Upper lobe of left lung (tissue), 6 donors: ENCODE measurements at places on chromosomes 11 and 22.

GRCh38 chr11:45369313-45369712 lies 83.2 kb upstream of the SYT13 start:
- DNase-seq, result no peak

- DNase-seq, result no peak
Observed at GRCh38 chr22:50361688-50362087, 18.6 kb downstream of the PPP6R2 start.

GRCh38 chr11:60594998-60595642 lies 79.9 kb downstream of the MS4A13 start:
- DNase-seq, result no peak

DNA sequence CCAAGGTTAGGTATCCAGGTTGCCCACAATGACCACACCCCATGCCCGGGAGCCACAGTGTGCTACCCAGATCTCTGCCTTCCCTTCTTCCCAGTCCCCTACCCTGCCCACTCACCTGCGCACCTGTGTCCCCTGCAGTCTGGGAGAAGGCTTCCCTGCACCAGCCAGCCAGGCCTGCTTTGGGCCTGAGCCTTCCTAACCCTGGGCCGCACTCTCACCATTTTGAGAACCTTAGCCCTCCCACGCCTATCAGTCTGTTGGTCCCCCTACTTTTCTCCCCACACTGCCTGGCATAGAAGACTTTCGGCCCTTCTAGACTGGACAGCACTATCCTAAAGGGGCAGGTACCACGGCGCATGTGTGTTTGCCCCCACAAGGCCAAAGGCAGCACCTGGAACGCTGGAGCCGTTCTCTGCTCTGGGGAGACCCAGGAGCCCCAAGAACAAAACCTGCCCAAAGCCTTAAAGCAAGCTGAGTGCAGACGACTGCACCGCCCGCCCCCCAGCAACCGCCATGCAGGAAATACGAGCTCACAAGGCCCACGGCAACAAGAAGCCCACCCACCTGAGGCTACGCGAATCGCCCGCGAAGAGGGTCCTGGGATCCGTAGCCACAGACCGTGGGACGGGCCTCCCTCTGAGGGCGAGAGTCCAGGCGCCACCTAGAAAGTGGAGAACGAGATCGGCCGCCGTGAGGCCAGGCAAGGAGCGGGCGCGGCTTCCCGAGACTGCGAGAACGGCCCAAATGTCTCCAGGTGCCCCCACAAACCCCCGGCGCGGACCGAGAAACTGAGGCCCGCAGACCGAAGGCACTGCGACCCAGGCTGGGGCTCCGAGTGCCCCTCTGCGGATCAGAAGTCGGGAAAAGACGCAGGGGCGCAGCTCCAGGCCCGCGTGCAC lies 546 bp downstream of the GNB1L start:
- peak; percentile 28 for DNase-seq

- DNase-seq, result no peak
Observed at GRCh38 chr22:28710576-28711191, 30.9 kb downstream of the CHEK2 start.

DNA sequence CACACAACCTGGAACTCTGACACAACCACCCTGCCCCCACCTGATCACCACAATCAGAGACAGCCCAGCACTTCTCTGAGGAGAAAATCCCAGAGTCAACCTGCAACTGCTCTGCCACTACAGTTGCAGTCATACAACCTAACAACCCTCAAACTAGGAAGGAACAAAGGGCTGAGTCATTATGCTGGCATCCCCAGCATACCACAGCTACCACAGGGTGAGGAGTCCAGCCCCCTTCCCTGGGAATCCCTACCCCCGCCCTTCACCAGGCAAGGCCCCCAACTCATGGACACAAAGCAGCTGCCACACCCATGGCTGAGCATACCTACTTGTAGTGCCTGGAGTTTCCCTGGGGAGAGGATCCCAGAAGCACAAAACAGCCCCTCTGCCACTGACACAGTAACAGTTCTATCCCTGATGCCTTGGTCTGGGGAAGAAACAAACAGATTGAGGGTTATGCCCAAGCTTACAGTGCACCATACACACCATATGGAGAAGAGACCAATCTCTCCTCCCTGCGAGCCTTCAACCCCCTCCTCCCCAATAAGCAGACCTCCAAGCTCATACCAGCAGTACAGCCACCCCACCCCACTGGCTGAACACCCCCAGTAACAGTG lies 68.5 kb upstream of the C11orf58 start:
- no peak for DNase-seq

GRCh38 chr22:50189849-50190181 lies 4.1 kb downstream of the TRABD start:
- no peak for DNase-seq

GRCh38 chr11:60367009-60367408 lies 11.3 kb upstream of the MS4A7 start:
- DNase-seq, result no peak

DNA sequence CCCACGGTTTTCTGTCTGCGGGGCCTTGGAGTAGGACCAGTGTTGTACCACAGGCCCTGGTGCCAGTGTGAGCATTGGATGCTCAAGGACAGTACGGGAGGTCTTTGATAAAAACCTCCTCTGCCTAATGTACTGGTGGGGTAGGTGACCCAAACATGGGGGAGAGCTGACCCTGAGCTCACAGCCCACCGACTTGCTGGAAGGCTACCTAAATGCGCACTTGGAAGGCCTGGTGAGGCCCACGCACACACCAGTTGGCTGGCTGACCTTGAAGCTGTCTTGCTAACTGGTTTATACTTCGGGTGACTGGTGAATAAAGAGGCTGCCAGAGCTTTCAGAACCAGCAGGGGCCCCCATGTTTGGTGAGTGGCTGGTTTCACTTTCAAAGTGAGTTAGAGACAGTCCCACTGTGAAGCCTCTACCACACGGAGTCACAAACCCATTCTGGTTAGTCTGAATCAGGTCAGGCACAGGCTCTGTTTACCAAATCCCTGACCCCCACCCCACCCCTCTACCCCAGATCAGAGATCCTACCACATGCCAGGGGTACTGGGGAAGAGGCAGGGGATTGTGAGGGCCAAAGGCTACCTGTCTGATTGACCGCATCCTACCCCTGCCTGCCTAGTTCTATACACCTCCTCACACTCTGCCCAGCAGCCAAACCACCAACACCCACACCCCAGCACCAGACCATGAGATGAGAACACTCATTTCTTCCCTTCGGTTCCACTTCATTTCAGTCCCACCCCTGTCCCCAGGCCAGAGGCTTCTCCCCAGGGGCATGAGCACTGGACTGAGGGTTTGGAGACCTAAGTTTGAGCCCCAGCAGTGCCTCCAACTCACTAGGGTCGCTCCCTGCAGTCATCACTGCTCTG lies 12.7 kb upstream of the IL2RB start:
- DNase-seq, result no peak

GRCh38 chr11:94089341-94089740 lies 39.3 kb upstream of the PANX1 start:
- no peak for DNase-seq

DNA sequence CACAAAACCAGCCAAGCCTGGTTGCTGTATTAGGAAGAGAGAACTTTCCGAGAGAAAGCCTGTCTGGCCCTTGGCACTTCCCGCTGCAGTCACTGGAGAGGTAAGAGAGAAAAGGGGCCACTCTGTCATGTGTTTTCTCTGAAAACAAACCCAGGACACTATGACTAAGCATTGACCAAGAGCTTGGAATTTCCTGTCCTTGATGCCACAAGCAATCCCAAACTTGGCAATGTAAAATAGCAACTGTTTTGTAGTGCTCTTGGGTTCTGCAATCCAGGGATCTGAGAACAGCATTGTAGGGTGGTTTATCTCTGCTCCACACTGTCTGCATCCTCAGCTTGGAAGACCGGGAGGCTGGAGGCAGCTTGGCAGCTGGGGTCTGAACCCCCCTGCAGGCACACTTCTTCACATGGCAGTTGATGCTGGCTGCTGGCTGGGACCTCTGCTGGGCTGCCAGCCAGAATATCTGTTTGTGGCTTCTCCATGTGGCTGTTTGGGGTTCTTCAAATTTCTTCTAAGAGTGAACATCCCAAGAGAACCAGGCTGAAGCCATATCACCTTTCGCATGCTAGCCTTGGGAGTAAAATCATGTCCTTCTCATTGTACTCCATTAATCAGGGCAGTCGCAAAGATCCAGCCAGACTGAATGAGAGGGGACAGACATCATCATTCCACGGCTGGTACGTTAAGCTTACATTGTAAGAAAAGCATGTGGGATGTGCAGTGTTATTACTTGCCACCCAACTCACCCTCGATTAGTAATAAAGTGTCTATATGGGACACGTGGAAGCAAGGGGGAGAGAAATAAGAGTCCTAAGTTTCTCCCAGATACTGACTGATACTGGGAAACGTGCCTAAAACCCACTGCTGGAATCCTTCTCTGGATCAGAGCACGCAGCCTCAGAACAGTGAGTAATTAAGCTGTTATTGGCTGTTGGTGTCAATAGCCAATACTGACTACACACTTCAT lies 537.4 kb upstream of the B3GAT1 start:
- no peak for DNase-seq

DNA sequence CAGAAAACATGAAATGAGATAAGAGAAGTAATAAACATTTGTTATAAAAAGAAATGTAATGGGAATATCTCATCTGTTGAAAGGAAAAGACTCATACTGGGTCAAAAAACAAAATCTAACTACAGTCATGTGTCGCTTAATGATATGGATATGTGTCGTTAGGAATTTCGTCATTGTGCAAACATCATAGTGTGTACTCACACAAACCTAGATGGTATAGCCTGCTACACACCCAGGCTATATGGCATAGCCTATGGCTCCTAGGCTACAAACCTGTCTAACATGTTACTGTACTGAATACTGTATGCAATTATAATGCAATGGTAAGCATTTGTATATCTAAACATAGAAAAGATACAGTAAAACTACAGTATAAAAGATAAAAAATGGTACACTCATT lies 89.8 kb upstream of the ZC3H12C start:
- DNase-seq, result no peak

GRCh38 chr11:47127213-47127612 lies 49.5 kb downstream of the ARFGAP2 start:
- no peak for DNase-seq

- DNase-seq, result no peak
Observed at GRCh38 chr22:20648306-20648903, 125.5 kb upstream of the SERPIND1 start.

- peak; percentile 64 for DNase-seq
Observed at GRCh38 chr22:18075720-18076497, 1.9 kb upstream of the PEX26 start.

GRCh38 chr11:86799680-86800075 lies 664 bp upstream of the PRSS23 start:
- peak; percentile 42 for DNase-seq

DNA sequence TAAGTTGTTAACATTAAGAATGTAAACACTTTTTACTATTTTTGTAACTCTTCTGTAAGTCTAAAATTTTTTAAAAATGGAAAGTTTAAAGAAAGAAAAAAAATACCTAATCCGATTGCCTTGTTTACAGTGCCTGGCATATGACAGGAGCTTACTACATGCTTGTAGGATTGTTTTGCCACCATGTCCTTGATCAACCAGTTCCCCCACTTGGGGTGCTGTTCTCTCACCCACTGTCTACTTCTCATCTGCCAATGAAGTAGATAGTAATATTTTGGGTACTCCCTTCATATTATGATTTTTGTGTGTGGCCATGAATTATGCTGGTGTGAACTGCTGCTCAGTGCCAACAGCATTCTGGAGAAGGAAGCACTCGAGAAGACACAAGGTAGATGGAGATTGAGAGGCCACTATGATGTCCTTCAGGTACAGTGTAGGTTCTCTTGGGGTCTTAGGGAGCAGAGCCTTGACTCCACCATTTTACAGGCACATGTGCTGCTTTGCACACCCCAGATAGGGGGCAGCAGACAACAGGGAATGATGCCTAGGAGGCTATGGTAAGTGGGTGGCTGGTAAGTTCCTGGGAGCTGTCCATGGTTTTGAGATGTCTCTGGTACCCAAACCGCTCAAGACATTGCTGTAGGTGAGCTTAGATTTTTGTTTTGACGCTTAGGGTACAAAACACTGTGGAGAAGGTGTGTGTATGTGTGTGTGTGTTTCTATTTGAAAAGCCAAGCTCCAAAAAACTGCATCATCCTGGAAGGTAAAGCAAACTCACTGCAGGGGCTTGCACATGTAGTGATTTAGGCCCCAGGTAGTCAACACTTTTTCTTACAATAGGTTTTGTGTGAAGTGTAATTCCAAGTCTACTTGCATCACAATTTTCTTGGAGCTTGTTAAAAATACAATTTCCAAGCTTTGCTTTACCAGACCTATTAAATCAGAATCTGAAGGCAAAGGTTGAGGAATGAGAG lies 494.5 kb upstream of the LARGE1 start:
- DNase-seq, result no peak

DNA sequence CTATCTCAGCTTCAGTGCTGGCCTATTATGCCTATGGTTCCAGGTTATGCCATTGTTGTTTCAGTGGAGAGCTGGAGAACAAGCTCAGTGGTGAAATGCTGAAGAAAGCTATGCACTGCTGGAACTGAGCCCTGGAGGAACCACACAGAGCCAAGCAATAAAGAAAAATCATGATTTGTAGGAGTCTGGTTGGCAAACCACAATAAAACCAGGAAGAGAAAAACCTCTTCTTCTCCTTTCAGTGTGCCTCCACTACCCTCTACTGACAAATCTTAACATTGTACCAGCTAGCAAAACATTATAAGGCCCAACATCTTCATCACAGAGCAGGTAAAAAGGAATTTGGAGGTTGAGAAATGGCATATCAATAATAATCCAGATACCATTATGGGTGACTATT lies 5.3 kb downstream of the OR51F2 start:
- no peak for DNase-seq

GRCh38 chr11:45896422-45896984 lies 10.6 kb downstream of the FREY1 start:
- DNase-seq, result peak; percentile 73
